Activated CD4-positive, alpha-beta T cell treated with anti-CD3 and anti-CD28 coated beads, Interleukin-10, Interleukin-2, amounts not matched to agents 100 ng/mL and 50 ng/mL, durations not matched to agents 16 hours and 8 hours (primary cell): ENCODE measurements at places on chromosomes 2 and 18.
A peak's percentile ranks its signal among the peaks of the same experiment; 100 is the strongest.

GRCh38 chr2:59250307-59250677 is 1009.2 kb upstream of the FANCL start:
- no peak for DNase-seq

GRCh38 chr18:7116792-7117389 is 706 bp downstream of the LAMA1 start:
- no peak for DNase-seq

DNA sequence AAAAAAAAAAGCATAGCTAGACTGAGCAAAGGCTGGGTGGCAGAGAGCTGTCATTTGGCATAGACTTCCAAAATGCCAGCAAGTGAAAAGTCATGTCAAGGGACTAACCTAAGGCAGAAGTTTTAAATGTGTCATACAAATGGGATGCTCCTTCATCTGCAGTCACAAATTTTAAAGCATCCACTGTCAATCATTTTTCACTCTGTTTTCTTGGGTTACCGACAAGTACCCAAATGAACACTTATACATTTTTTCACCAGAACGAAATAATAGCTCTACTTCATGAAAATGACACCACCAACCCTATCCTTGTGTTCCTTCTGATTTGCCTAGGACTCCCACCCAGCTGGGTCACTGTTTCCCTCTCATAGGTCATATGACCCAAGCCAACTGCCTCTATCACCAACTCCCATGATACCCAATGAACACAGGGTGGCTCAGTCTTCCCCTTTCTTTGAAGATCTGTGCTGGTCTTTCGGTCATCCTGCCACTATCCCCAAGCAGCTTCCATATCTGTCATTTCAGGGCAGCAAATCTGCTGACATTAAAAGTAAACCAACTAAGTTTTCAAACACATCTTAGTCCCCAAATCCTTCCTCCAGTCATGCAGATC is 21.5 kb downstream of the KLF7 start:
- DNase-seq, result no peak

GRCh38 chr2:128442053-128442751 is 123.5 kb upstream of the HS6ST1 start:
- no peak for DNase-seq

DNA sequence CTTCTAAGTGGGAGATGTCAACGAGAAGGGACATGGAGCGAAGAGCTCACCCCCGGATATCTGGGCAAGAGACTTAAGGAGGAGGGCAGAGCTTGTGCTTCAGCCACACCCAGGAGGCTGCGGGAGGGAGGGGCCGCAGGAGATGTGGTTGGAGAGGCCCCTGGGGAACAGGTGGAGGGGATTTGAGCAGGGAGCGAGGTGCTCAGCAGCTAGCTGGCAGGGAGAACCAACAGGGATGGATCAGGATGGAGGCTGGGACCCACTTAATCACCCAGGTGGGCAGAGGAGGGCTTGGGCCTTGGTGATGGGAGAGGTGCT is 78.3 kb downstream of the MBP start:
- DNase-seq, result peak; percentile 72

GRCh38 chr2:225399504-225399903 is at the start of gene NYAP2:
Gene NYAP2, plus strand, starts transcription at chr2:225399710. Its CDS starts 9,171 bp downstream, at chr2:225408881.
- no peak for DNase-seq

DNA sequence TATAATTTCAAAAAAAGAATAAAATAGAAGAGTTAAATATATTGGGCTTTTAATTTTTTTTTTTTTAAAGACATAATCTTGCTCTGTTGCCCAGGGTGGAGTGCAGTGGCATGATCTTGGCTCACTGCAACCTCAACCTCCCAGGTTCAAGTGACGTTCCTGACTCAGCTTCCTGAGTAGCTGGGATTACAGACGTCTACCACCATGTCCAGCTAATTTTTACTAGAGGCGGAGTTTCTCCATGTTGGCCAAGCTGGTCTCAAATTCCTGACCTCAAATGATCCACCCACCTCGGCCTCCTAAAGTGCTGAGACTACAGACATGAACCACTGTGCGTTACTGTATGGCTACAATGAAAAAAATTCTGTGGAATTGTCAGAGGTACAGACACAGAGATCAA is 98.1 kb upstream of the RGPD4 start:
- no peak for DNase-seq

DNA sequence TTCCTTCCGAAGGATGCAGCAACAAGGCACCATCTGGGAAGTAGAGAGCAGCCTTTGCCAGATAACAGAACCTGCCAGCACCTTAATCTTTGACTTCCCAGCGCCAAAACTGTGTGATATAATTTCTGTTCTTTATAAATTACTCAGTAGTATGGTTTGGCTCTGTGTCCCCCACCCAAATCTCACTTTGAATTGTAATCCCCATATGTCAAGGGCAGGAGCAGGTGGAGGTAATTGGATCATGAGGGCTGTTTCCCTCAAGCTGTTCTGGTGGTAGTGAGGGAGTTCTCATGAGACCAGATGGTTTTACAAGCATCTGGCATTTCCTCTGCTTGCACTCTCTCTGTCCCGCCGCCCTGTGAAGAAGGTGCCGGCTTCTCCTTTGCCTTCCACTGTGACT is 899.9 kb downstream of the TRIB2 start:
- DNase-seq, result no peak

- DNase-seq, result no peak
These were observed 78.4 kb upstream of the ATG16L1 start for GRCh38 chr2:233173115-233173514.

DNA sequence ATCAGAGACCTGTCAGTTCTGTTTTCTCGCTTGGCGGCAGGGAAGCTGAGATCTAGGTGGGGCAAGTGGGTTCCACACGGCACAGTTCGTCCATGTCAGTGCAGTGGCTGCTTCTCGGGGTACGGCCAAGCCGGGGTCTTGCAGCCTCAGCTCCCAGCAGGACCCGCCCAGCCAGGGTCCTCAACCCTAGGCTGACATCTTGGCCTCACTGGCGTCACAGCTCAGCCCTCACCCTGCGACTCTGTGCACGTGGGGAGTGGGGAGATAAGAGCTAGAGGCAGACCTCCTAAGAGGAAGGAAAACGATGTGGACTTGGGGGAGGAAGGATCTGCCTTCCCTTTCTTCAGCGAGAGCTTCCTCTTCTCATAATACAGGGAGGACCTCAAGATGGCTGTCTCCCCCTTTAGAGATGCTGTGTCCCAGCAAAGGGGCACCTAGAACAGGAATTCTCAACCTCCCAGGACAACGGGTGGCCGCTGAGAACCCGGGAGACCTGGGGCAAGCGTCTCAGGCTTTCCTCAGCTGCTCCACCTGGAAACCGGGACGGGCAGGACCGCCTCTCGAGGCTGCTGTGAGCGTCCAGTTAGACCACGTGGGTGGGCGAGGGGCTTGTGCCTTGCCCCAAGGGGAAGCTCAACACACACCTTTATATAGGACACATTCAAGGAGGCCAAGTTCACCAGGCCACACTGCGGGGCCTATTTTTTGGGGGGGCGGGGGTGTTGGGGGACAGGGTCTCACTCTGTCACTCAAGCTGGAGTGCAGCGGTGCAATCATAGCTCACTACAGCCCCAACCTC is 23.5 kb upstream of the KLF11 start:
- no peak for DNase-seq

DNA sequence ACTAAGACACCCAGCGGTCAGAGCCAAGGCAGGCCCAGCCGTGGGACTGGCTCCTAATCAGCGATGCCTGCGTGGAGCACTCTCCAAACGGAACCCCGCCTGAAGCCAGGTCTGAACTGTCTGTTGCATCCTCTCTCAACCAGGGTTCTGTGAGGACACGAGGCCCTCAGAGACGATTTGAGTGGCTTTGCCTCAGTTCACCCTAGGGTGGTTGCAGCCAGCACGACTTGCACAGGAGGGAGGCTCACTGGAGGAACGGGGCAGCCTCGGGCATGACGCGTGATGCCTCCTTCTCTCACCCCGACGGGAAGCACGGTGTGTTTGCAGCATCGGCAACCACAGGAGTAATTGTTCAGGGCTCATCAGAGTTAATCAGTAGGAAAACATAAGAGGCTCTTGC is 336.4 kb downstream of the EIPR1 start:
- DNase-seq, result no peak

GRCh38 chr2:129061069-129061768 is 742.6 kb upstream of the HS6ST1 start:
- peak; percentile 26 for DNase-seq

DNA sequence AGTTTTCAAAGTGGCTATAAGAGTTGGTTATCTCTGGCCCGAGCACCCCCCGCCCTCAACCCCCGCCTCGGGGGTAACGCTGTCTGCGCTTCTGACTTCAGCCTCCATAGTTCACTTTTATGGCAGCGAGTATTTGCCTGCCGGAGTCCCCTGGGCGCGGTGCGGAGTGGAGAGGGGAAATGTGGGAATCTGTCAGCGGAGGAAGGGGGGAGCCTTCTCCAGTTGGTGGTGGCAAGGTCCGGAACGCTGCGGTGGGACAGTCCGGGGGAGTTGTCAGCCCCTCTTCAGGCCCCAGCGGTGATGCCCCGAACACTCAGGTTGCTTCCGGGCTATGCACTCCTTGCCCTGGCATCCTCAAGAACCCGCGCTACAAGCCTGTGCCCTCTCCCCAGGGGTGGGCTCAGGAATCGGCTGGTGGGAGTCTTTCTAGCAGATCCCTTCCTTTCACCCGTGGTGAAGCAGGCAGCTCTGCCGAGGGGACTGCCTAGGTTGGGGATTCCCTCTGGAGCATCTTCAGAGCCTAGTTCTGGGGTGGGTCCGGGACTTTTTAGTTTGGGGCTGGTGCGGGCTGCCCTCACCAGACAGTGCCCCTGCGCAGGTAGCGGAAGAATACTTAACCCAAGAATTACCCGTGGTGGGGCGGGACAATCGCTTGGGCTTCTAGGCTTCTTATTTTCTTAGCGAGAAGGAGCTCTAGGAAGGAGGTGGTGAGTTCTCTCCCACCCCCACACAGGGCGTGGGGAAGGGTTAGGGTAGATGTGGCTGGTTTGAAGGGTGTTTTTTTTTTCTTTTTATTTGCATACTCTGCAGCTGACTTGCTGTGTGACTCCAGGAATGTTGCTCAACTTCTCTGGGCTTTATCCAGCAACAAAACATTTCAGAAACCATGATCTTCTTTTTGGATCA is 1.6 kb downstream of the ATOH8 start:
- DNase-seq, result no peak

DNA sequence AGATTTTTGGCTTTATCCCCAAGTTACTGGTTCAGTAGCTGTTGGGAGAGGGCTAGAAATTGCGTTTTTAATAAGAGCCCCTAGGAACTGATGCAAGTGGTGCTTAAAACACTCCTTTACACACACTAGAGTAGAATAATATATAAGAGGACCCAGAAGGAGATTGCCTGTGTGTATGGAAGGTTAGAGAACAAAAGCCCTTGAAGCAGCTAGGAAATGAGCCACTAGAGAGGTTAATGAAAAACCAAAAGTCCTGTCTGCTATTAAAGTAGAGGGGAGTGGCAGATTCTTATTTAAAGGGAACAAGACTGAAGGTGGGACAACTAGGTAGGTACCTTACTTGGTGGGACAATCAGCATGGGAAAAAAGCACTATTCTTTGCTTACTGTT is 14.4 kb upstream of the SLC39A10 start:
- no peak for DNase-seq

GRCh38 chr2:69186614-69187013 is 173.6 kb downstream of the ANTXR1 start:
- no peak for DNase-seq

DNA sequence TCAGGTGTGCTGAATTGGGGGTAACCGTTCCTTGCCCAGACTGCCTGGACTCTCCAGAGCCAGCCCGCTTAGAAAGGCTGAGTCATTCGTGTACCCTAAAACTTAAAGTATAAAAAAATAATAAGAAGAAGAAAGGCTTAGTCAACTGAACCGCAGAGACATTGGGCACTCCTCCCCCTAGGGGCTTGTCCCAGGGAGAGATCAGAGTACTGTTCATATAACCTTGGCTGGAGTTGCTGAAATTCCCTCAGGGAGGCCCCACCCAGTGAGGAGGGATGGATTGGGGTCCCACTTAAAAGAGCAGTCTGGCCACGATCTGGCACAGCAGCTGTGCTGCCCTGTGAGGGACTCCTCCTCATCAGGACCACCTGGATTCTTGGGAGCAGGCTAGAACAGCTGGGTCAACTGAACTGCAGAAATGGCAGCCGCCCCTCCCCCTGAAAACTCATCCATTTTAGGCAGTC is 37.2 kb downstream of the ANKRD12 start:
- peak; percentile 36 for DNase-seq

- DNase-seq, result no peak
These were observed 70.1 kb downstream of the SUCLG1 start for GRCh38 chr2:84388921-84389490.

DNA sequence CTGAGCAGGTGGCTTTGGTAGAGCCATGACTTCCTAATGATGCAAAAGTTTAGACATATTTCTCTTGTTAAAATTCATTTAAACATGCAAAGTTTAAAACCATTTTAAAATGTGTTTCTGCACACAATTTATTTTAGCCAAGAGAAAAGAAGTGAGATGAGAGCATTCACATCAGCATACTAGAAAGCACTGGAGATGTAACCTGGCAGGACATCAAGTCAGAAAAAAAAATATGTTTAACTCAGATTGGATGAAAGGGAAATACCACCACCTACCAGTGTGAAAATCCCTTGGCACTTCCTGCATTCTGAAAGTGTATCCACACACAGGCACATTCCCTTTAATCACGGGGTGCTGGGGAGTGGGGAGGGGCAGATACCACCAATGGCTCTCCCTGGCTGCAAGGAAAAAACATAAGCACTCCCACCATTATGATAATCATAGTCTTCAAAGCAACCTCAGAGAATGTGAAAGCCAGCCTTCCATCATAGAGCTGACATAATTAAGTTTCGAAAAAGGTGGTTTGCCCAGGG is 25.0 kb downstream of the DNER start:
- DNase-seq, result no peak

DNA sequence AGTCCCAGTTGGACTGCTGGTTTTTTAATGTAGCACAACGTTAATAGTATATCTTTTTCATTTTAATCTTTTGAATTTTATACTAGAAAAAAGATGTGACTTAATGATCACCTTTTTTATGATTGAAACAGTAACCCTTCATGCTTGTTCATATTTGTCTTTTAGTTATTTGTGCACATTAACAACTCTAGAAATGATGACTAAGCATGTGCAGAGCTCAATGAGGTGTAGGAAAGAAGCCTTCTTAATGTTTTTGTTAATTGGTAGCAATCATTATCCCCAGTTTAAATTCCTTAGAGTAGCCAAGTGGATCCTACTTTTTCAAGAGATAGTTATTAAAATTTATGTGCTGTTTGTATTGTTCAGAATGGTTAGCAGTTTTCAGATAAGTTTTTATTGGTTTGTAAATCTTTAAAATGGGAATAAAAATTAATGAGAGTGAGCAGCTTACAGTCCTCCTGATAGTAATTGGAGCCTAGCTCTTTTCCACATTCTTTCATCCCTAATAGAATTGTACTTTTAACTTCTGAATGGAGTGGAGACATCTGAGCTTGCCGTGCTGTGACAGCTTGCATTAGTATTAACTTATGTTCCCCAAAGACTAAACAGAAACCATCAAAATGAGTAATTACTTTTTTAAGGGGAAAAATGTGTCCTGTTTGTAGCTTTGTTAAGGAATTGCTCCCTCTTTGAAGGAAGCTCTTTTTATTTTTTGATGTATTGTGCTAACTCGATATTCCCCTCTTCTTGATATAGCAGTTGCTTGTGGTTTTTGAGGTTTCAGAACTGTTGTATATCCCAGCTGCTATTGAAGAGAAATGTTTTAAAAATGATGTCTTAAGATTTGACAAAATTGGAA is 17.3 kb downstream of the PIK3C3 start:
- peak; percentile 15 for DNase-seq
